ENCODE measurements at places on chromosomes 6 and 20.

DNA sequence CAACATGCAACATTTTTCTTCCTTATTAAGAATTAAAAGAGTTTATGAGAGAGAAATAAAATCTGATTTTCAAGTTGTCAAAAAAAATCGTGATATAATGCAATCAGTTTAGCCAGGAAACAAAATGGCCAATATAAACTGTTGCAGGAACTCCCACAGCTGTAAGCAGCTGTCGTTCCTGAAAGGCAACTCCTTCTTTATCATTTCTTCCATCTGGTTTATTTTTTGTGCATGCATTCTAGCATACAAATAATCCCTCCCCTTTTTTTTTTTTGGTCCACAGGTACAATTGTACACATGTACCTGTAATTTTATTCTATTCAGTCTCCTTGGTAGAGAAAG is 19.7 kb downstream of the TRAF3IP2 start:
- DNase-seq: no peak

GRCh38 chr20:1479831-1480595 is 11.2 kb downstream of the SIRPB2 start:
- no peak for DNase-seq

DNA sequence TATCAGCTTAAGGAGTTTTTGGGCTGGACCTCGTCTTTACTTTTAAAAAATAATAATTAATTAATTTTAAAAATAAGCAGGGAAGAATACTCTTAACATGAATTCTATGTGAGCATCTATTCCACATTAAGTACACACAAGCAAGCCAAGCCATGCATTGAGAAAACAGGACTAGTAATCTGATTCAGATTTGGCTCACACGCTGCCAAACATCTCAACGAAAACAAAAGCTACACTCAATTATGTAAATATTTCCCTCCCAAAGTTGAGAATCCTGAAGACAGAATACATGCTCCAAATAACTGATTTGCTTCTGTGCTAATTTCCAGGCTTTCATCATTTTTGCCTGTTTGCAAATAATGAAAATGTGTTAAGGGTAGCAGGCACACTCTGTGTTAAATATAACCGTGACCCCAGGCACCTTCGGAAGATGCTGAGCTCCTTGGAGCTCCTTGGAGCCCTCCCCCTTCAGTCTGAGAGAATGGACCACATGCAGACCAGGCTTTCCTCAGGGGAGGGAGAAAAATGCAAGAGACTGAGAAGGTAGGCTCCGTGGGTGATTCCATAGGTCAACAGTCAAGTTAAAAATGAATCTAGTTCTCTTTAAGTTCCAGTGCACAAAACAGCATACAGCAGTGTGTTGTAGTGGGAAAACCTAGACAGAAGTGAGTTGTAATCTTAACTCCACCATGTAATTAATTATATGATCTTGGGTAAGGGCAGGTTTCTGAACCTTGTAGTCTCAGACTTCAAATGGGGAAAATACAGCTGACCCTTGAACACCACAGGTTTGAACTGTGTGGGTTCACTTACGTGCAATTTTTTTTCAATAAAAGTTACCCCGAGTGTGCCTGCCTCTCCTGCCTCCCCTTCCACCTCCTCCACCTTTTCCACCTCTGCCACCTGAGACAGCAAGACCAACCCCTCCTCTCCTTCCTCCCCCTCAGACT is 161.3 kb upstream of the RREB1 start:
- DNase-seq: no peak

GRCh38 chr6:124036384-124036783 is 232.7 kb downstream of the NKAIN2 start:
- no peak for DNase-seq

DNA sequence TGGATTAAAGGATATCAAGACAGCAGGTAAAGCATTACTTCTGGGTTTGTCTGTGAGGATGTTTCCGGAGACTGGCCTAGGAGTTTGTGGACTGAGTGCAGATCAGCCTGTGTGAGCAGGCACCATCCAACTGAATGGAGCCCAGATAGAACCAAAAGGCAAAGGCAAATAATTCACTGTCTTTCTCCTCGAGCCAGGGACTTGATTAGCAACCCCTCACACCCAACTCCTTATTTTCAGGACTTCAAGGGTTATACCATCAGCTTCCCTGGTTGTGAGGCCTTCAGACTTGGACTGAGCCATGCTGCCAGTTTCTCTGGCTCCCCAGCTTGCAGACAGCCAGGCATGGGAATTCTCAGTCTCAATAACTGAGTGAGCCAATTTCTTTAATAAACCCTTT is 19.3 kb downstream of the PSMB1 start:
- no peak for DNase-seq

DNA sequence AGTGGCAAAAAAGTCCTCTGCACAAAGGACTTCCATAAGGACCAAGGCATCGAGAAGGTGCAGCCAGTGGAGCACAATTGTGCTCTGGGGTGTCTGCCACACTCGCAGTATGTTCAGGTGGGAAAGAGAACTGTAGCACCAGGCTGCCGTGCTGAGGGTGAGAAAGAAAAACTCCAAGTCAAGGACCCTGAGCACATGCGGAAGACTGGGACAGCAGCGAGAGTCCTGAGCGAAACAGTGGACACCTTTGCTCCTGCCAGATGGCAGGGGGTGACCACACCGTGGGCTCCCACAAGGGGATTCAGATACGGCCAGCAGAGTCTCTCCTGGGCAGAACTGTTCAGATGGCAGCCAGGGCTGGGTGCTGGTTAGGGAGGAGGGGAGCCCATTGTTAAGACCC is 73.6 kb downstream of the POPDC3 start:
- no peak for DNase-seq

DNA sequence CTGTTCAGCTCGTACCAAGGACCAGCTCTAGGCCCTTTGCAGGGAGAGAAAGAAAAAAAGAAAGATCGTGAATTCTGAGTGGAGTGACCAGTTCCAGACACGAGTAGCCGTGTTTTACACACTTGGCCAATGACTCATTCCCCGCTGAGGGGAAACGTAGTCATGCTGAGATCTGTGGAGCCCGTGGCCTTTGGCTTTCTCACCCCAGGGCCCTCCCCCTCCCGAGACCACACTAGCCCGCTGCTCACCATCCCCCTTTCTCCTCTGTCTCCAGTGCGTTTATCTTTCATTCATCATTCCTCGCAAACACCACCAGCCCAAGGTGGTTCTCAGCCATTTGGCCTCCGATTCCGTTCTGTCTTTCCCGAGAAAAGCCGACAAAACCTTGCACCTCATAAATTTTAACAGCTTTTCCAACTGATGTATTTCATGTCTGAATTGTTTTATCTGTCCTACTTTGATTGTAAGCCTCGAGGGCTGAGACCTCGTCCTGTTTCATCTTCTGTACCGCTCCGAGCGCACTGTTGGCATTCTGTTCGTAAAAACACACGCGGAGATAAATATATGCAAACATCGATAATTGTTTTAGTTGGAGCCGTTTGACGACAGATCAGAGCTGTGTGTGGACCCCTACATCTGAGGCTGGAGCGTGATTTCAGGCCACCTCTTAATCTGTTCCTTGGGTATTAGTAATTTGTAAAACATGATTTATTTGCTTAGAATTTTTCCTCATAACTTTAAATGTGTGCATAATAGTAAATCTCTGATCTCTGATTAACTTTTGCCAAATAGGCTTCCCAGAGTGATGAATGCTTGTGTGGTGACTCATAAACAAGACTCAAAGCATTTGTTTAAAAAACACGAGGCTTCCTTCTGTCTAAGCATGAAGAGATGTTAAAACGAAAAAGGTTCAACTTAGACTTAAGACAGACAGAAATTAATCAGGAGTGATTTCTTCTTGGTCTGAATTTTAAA is 336.6 kb downstream of the CDH4 start:
- no peak for DNase-seq

GRCh38 chr20:63525971-63526370 is 5.4 kb downstream of the PPDPF start:
- no peak for DNase-seq

- no peak for DNase-seq
Observed at GRCh38 chr6:137426007-137426689, 68.0 kb downstream of the OLIG3 start.

GRCh38 chr20:58471193-58472164 is 43.7 kb downstream of the APCDD1L start:
- DNase-seq: no peak

- DNase-seq: no peak
Observed at GRCh38 chr6:142482974-142483373, 181.2 kb downstream of the ADGRG6 start.

DNA sequence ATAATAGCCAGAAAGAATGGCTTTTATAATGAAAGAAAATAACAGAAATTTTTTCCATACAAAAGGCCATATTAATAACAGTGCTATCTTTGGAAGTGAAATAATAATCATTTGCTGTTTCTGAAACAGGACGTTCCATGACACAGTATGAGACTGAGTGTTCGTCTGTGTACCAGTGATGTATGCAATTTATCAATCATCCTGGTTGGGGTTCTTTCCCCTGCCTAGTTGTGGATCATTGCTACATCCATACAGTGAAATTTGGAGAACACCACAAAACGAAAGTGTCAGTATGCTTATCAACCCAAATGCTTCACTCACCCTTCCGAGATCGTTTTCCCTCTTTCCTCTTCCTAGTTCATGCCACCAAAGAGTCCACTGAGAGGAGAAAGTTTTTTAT is 151.4 kb upstream of the PRDM1 start:
- no peak for DNase-seq

Data from posterior vena cava (tissue), 2 donors.